CD4-positive, CD25-positive, alpha-beta regulatory T cell (primary cell): ENCODE measurements at places on chromosomes 7 and 10. TPM values are rescaled to one million over a fixed set of nuclear protein-coding genes. Genes with fewer than 3 reads are reported as not detected.
A peak's percentile ranks its signal among the peaks of the same experiment; 100 is the strongest.

GRCh38 chr7:37982423-37982822, 62.0 kb downstream of the EPDR1 start:
- H3K36me3 ChIP-seq, result no peaks in the 10 kb centered on the region
- no peak for DNase-seq
- no peak overlapping the region for H3K27ac ChIP-seq
- no peak overlapping the region for H3K4me3 ChIP-seq
- H3K27me3 ChIP-seq, result no peaks in the 10 kb centered on the region

DNA sequence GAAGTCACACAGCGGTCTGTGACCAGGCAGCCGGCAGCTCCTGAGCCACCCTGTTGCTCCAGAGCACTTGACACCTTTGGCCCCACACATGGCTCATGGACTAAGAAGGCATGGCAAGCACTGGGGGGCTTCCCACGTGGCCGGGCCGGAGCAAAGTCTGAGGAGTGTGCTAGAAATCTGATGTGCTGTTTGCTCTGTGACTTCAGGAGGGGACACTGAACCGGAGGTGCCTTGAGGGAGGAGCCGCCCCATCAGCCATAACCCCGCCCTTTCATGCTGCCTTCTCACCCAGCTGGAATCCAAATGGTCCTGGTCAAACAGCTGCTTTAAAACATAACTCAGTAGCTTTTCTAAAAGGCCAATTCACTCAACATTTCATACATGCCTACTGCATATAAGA, 33.5 kb downstream of the PROSER2 start:
- no peak overlapping the region for H3K4me3 ChIP-seq
- H3K36me3 ChIP-seq, result no peaks in the 10 kb centered on the region
- no peaks in the 10 kb centered on the region for H3K27me3 ChIP-seq
- H3K27ac ChIP-seq, result no peak overlapping the region
- DNase-seq, result no peak

STAG3 gene
- total RNA-seq, result 6.2 TPM

GRCh38 chr10:34504534-34504933, 310.6 kb downstream of the PARD3 start:
- no peaks in the 10 kb centered on the region for H3K36me3 ChIP-seq
- no peaks in the 10 kb centered on the region for H3K4me1 ChIP-seq
- H3K4me3 ChIP-seq, result no peak overlapping the region
- no peak overlapping the region for H3K27ac ChIP-seq
- DNase-seq, result no peak

DNA sequence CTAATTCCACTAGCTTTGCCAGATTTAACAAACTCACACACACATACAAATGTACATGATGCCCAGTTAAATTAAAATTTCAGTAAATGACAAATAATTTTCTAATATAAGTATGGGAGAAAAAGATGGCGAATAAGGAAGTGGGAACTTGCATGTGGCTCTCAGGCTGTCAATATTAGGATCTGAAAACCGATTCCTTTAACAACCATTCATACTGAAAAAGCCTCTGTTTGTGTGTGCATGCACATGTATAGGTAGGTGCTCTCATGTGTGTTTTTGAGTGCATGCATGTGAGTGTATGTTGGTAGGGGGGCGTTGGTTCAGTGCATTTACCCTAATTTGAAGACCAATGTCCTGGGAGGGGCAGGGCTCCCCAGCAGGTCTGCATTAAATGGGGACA, 125.3 kb downstream of the HTR7 start:
- no peaks in the 10 kb centered on the region for H3K36me3 ChIP-seq
- H3K27ac ChIP-seq, result no peak overlapping the region
- no peak overlapping the region for H3K4me3 ChIP-seq
- H3K27me3 ChIP-seq, result peaks cover 2% of the 10 kb centered on the region
- no peaks in the 10 kb centered on the region for H3K4me1 ChIP-seq
- DNase-seq, result no peak

- no peaks in the 10 kb centered on the region for H3K27me3 ChIP-seq
- DNase-seq, result no peak
- H3K4me3 ChIP-seq, result no peak overlapping the region
- no peak overlapping the region for H3K27ac ChIP-seq
Measured at GRCh38 chr10:42961796-42962109, 115.1 kb upstream of the RET start.

DNA sequence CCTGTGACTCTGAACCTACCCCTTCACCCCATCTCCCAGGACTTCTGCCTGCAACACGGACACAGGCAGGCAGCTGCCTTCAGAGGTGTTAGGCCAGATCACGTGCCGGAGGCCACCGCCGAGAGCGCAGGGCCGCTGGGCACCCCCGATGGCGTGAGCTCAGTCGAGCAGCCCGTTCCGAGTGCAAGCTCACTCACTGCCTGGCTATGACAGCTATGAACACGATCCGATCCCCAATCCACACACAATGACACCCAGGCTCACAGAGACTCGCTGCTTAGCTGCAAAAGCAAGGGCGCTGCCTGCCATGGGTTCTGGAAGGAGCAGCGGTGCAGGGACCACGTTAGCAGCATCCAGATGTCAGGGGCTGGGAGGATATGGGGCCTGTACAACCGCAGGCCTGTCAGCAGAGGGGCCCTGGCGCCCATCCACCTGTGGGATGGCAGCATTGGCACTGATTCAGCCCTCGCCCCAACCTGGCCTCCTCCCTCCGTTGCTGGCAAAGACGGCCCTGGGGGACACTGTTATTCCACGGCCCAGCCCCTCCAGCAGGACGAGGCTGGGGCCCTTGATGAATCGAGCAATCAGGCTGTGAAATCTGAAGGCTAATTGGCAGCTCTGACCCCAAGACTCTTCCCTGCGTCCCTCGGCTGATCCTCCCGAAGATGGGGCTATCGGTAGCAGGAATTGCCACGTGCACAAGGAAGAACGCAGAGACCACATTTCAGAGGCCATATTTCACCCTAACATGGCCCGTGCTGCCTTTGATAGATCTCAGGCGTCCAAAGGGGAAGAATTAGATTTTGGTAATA, 230.1 kb downstream of the ELFN1 start:
- no peak for DNase-seq
- H3K27me3 ChIP-seq, result no peaks in the 10 kb centered on the region
- no peak overlapping the region for H3K27ac ChIP-seq
- no peaks in the 10 kb centered on the region for H3K4me1 ChIP-seq
- peaks cover 33% of the 10 kb centered on the region for H3K36me3 ChIP-seq

DNA sequence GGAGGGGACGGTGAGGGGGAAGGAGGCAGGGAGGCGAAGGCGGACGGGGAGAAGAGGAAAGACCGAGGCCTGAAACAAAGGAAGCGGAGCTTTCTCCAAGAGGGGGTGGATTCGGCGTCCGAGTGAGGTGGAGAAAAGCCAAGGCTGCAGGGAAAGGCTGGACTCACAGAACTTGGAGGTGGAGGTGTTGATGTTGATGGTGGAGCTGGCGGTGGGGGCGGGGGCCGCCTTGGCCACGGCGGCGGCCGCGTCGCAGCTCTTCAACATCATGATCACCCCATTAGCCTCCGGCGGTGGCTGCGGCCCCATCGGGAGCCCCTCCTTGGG, 578 bp downstream of the CACUL1 start:
- peaks cover 3% of the 10 kb centered on the region for H3K36me3 ChIP-seq
- peaks cover 32% of the 10 kb centered on the region for H3K4me1 ChIP-seq
- no peak for DNase-seq

DNA sequence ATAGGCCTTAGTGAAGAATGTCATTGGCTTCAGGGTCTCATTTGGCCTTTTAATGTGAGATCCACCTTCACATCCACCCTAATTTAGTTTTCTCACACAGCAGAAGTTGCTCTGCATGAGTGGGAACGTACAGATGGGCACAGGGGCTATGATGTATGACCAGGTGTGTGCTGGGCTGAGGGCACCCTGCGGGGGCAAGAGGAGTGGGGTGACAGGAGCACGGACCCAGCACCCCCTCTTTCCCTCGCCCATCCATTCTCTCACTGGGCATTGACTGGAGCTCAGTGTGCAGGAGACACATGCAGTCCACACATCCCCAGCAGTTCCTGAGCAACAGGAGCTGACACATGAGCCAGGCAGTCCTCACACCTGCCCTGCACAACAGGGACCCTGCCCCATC, 95.1 kb upstream of the PPP2R2D start:
- DNase-seq, result no peak
- H3K4me3 ChIP-seq, result no peak overlapping the region
- no peaks in the 10 kb centered on the region for H3K36me3 ChIP-seq
- H3K27ac ChIP-seq, result no peak overlapping the region
- no peaks in the 10 kb centered on the region for H3K27me3 ChIP-seq

GRCh38 chr7:79317728-79318127, 135.7 kb downstream of the MAGI2 start:
- H3K27ac ChIP-seq, result no peak overlapping the region
- no peaks in the 10 kb centered on the region for H3K4me1 ChIP-seq
- no peaks in the 10 kb centered on the region for H3K36me3 ChIP-seq
- H3K27me3 ChIP-seq, result no peaks in the 10 kb centered on the region

GRCh38 chr10:112698133-112698817, 251.3 kb downstream of the VTI1A start:
- no peaks in the 10 kb centered on the region for H3K4me1 ChIP-seq
- no peaks in the 10 kb centered on the region for H3K27me3 ChIP-seq
- no peak for DNase-seq
- H3K4me3 ChIP-seq, result no peak overlapping the region

CAV2 gene
- total RNA-seq, result not detected

- no peaks in the 10 kb centered on the region for H3K27me3 ChIP-seq
- no peaks in the 10 kb centered on the region for H3K4me1 ChIP-seq
- no peak overlapping the region for H3K27ac ChIP-seq
- no peak overlapping the region for H3K4me3 ChIP-seq
- no peaks in the 10 kb centered on the region for H3K36me3 ChIP-seq
- DNase-seq, result no peak
Measured at GRCh38 chr7:98418636-98419315, 17.9 kb upstream of the BAIAP2L1 start.

SPDYE3 gene
- not detected for total RNA-seq

- H3K36me3 ChIP-seq, result no peaks in the 10 kb centered on the region
- H3K4me1 ChIP-seq, result no peaks in the 10 kb centered on the region
- peaks cover 9% of the 10 kb centered on the region for H3K27me3 ChIP-seq
- no peak overlapping the region for H3K27ac ChIP-seq
- no peak overlapping the region for H3K4me3 ChIP-seq
Measured at GRCh38 chr10:30219971-30220751, 128.9 kb downstream of the MTPAP start.

GRCh38 chr7:121544726-121545125, 148.6 kb upstream of the FAM3C start:
- peak; percentile 22 for DNase-seq
- no peak overlapping the region for H3K4me3 ChIP-seq
- H3K27ac ChIP-seq, result no peak overlapping the region

GNAI1 gene
- total RNA-seq, result 1.2 TPM
